Suppressor macrophage treated with lipopolysaccharide for 4 hours (primary cell): ENCODE measurements at places on chromosomes 4 and X.

DNA sequence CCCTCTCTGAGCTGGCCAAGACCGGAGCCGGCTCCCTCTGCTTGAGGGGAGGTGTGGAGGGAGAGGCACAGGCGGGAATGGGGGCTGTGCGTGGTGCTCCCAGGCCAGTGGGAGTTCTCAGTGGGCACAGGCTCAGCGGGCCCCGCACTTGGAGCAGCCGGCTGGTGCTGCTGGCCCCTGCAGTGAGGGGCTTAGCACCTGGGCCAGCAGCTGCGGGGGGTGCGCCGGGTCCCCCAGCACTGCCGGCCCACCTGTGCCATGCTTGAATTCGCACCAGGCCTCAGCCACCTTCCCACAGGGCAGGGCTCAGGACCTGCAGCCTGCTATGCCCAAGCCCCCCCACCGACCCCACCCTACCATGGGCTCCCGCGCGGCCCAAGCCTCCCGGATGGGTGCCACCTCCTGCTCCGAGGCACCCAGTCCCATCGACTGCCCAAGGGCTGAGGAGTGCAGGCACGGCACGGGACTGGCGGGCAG is 602.5 kb downstream of the KCTD8 start:
- DNase-seq = no peak

DNA sequence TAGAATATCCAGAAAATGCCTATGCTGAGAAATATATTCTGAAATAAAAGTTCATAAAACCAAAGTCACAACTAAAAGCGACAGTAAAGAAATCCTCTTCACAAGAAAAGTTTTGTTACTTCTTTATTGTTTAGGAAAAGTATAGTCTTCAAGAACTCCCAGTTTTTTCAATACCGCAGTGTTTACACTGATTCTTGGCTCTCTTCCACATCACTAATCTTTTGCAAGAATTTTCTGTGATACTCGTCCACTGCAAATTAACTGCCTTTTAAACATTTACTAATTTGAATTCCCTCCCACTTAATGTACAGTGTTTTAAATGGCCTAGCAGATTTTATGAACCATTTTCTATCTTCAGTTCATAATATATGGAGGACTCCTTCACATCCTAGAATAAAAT is 65.1 kb downstream of the HPGDS start:
- no peak for DNase-seq

- peak; percentile 31 for DNase-seq
Measured at GRCh38 chr4:145795521-145795920, 115.6 kb downstream of the C4orf51 start.

GRCh38 chr4:121252224-121252806 is 88.2 kb upstream of the TNIP3 start:
- DNase-seq = peak; percentile 87

- DNase-seq = no peak
Measured at GRCh38 chr4:183411291-183411861, 33.1 kb upstream of the CDKN2AIP start.

DNA sequence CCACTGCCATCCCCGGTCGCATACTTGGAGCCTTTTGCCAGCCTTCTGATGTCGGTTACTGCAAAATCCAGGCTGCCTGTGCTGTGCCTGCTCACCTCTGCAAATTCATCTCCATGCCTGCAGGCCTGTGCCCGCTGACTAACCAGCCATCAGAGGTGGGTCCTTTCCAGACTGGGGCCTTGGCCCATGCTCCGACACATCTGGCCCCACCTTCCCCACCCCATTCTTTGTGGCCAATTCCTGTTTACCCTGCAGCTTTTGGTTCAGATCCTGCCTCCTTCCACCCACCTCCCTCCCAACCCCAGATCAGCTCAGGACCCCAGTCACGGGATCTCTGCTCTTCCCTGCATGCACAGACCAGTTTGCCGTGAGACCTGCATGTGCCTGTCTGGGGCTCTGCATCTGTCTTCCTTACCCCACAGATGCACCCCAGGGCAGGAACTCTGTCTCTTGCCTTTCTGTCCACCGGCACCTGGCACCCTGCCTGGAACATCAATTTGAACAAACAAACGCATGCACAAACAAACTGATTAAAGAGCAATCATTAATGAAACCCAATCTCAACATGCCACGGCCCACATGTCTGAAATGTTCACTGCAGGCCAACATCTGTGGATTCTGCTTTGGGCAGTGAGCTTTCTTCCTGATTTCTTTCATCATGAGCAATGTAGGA is 112.8 kb upstream of the PSAPL1 start:
- no peak for DNase-seq

DNA sequence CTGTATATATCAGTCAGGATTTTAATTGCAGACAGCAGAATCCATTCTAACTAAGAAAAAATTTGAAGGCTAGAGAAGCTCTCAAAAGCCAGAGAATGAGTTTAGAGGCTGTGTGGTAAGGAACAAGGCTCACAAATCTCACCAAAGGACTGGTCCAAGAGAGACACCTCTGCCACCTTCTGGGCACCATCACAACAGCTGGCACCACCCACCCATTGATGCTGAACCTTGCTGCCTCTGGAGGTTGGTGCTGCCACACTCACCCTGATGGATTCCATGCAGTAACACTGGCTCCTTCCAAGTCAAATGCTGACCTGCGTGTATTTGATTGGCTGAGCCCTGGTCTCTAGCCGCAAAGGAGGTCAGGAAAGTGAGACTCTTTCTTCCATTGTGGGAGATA is 100.8 kb downstream of the BEND2 start:
- DNase-seq = no peak

- no peak for DNase-seq
Measured at GRCh38 chrX:139795196-139795595, 87.2 kb upstream of the MCF2 start.

- no peak for DNase-seq
Measured at GRCh38 chr4:172517391-172517790, 651.2 kb upstream of the GALNT7 start.

GRCh38 chr4:48081196-48081595 is 52.9 kb downstream of the TXK start:
- DNase-seq = no peak

GRCh38 chrX:115912372-115912897 is 258.1 kb upstream of the AGTR2 start:
- DNase-seq = no peak

DNA sequence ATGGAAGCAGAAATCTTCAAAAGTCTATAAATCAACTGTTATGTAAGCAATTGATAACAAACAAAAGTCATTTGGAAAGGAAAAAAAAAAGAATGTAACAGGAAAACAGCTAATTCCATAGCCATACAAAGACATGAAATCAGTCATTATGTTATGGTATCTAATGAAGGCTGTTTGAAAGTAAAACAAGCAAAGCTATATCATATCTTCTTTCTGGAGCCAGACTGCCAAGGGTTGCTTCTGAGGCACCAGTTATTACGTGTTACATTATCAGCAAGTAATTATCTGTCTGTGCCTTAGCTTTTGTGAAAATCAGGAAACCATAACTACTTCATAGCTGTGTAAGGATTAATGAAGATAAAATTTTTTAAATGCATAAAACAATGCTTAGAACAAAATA is 480.2 kb downstream of the FAT4 start:
- DNase-seq = no peak

DNA sequence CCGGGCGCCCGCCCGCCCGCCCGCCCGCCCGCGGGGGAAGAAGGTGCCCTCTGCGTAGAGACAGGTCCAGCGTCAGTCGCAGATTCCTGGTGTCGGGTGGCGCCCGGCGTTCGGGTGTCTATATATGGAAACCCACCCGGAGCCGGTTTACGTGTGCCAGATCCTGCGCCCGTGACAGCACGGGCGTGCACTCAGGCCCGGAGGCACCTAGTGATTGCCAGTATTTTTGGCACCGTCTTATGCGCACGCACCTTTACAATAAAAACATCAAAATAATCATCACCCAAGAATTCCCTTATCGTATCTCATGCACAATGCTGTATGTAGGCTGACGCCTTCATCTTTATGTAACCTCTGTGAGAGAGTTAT is 519 bp downstream of the SLC25A4 start:
- DNase-seq = no peak

GRCh38 chr4:152220201-152220666 is 315.7 kb downstream of the FBXW7 start:
- no peak for DNase-seq

- DNase-seq = peak; percentile 35
Measured at GRCh38 chrX:71619193-71619592, 882 bp upstream of the CXCR3 start.

DNA sequence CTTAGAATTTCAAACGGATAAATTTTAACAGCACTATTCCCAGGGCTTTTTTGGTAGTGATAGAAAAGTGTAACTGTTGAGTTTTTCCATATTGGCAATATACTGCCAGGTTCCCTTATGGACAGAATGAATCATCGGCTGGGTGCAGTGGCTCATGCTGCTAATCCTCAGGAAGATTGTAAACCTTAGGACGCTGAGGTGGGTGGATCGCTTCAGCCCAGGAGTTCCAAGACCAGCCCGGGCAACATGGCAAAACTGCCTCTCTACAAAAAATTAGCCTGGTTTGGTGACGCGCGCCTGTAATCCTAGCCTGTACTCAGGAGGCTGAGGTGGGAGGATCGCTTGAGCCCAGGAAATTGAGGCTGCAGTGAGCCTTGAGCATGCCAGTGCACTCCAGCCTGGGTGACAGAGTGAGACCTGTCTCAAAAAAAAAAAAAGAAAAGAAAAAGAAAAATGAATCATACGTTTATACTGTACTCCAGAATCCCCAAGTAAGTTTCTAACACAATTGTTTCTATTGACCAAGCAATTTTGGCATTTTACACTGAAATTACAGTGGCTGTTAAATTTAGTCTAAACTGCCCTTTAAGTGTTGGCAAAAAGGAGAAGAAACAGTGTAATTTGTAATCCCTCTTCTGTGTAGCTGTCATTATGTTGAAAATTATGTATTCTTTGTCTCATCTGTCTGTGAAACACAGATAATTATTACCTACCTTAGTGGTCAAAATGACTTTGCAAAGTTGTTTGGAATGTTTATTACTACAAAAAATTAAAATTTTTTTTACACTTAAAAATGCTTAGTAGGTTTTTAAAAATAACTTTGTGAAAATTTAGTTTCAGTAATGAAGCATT is 1.8 kb downstream of the SLC30A9 start:
- no peak for DNase-seq

DNA sequence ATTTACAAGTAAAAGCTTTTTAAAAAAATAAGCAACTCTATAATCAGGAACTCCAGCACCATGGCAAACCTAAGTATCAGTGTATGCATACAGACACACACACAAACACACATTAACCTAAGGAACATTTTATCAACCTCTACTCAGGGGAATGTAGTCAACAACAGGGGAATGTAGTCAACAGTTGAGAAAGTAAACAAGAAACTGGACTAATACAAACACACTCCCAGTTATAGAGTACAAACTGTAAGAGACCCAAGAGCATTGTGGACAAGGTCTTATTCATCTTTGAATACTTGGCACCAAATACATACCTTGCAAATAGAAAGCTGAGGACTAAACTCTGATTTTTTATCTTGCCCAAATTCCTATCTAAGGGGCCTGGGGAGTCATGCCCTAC is 36.2 kb downstream of the PAPSS1 start:
- DNase-seq = no peak

- no peak for DNase-seq
Measured at GRCh38 chr4:39521253-39521919, 5.9 kb downstream of the UGDH start.

- DNase-seq = no peak
Measured at GRCh38 chr4:404006-404405, 66.4 kb downstream of the ZNF141 start.
